Activated CD4-positive, alpha-beta memory T cell treated with anti-CD3 and anti-CD28 coated beads, Interleukin-2, amount 10 ng/mL, durations not matched to agents 7 days and 5 days (primary cell): ENCODE measurements at places on chromosomes 5 and 9. TPM values are rescaled to one million over a fixed set of nuclear protein-coding genes. Genes with fewer than 3 reads are reported as not detected.

PCDHGA3 gene
- not detected for total RNA-seq

NACC2 gene
- 8.7 TPM for total RNA-seq

PPP2R2B gene
- total RNA-seq, result 2.7 TPM

PCDHA9 gene
- not detected for total RNA-seq

DNA sequence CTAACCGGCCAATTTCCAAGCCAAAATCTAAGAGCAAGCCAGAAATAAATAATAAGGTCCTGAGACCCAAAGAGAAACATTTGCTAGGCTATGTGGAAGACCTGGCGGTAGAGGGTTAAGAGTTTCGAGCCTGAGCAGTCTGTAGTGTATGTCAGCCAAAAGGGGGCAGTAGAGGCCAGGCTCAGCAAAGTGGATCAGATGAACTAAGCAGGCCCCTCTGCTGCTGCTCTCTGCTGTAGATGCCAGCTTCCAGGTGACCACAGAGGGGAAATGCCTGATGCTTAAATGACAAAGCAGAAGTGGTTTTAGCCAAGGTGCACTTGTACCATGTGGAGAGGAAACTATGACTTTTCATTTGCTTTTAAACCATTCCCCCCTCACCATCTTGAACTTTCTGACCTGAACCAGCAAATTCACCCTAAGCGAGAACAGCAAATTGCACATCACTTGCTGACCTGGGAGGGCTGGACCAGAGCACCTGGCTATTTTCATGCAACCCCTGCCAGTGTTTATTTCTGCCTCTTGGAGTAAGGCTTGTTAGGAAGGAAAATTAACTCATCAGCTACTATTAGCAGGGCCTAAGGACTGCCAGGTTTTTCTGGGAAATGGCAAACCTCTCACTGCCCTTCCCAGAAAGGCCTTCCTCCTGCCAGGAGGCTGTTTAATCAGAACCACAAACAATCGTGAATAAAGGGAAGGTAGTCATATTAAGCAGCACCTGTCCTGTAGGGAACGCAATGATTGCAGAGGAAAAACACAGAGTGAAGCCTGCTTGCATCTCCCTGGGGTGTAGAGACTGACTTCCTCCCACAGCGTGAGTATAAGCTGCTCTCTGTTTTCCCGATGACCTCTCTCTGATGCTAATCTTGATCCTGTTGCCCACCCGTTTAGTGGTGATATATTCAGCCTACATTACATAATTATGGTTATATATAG, 818.2 kb downstream of the TLR4 start:
- H3K27ac ChIP-seq, result no peak overlapping the region
- no peak overlapping the region for H3K4me3 ChIP-seq
- no peaks in the 10 kb centered on the region for H3K4me1 ChIP-seq
- DNase-seq, result peak; percentile 22
- no peaks in the 10 kb centered on the region for H3K36me3 ChIP-seq
- no peaks in the 10 kb centered on the region for H3K27me3 ChIP-seq

DNA sequence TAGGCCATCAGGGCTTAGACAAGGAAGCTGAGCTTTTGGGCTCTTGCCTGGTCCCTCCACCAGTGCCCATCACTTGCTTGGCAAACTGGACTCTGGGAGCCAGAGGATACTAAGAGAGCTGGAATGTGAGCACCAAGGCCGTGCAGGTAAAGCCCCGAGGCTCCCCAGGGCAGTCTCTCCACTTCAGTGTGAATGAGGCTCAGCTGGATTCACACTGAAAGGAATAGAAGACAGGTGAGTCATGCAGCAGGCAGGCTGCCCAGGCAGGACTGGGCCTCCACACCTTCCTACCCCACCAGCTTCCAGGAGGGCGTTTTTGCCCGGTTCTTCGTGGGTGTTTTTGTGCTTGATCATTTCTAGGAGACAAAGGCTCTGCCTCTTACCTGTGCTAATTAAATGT, 7.3 kb upstream of the CTSV start:
- no peak overlapping the region for H3K4me3 ChIP-seq
- peaks cover 38% of the 10 kb centered on the region for H3K27me3 ChIP-seq
- no peak for DNase-seq
- H3K27ac ChIP-seq, result no peak overlapping the region

DNA sequence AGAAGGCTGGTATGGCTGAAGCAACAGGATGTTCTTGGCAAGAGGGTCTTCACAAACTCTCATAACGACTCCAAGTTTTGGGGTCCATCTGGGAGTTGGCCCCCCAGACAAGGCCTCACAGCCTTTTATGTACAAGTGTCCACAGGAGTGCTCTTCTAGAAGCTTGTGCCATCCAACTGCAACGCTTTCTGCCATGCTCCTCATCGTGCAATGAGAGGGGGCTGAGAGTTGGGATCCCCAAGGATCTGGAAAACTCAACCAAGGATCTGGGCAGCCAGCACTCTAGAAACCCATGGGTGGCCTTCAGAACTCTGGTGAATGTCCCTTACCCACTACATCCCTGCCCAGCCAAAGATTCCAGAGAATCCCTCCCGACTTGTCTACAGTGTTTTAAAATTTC, 8.5 kb upstream of the AMBP start:
- H3K36me3 ChIP-seq, result no peaks in the 10 kb centered on the region
- H3K27ac ChIP-seq, result no peak overlapping the region
- no peak for DNase-seq
- H3K4me3 ChIP-seq, result no peak overlapping the region

DNA sequence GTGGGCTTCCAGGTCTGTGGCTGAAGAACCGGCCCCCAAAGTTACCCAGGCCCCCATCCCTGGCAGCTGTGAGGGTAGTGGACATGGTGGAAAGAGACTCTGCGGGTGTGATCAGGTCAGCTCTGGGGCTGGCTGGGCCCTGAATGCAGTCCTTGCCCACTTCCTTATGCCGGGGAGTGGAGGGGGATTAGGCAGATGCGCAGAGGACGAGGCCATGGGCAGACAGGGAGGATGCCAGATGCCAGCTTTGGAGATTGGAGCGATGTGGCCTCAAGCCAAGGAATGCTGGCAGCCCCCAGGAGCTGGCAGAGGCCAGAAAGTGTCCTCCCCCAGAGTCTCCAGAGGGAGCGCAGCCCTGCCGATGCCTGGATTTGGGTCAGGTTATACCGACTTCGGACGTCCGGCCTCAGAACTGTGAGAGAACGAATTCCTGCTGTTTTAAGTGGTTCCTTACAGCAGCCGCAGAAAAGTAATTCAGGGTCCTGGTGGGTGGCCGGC, 69.8 kb downstream of the ADAMTS2 start:
- H3K27ac ChIP-seq, result no peak overlapping the region
- H3K4me1 ChIP-seq, result no peaks in the 10 kb centered on the region
- no peak for DNase-seq
- H3K36me3 ChIP-seq, result no peaks in the 10 kb centered on the region

- H3K4me3 ChIP-seq, result no peak overlapping the region
- DNase-seq, result no peak
- H3K27me3 ChIP-seq, result no peaks in the 10 kb centered on the region
- peaks cover 8% of the 10 kb centered on the region for H3K36me3 ChIP-seq
Measured at GRCh38 chr9:120610975-120611689, 31.2 kb upstream of the CDK5RAP2 start.

- no peak overlapping the region for H3K4me3 ChIP-seq
- no peak for DNase-seq
- no peaks in the 10 kb centered on the region for H3K4me1 ChIP-seq
- H3K36me3 ChIP-seq, result no peaks in the 10 kb centered on the region
- H3K27ac ChIP-seq, result no peak overlapping the region
Measured at GRCh38 chr5:41182666-41183065, 30.7 kb downstream of the C6 start.

GRCh38 chr9:124015661-124016131, 4.1 kb downstream of the LHX2 start:
- H3K4me1 ChIP-seq, result peaks cover 13% of the 10 kb centered on the region
- peak overlapping the region; percentile 7 for H3K4me3 ChIP-seq
- H3K27ac ChIP-seq, result no peak overlapping the region

- no peaks in the 10 kb centered on the region for H3K4me1 ChIP-seq
- no peaks in the 10 kb centered on the region for H3K36me3 ChIP-seq
Measured at GRCh38 chr5:2688586-2688985, 62.9 kb downstream of the IRX2 start.
